ENCODE measurements at places on chromosomes 13 and 19.
A peak's percentile ranks its signal among the peaks of the same experiment; 100 is the strongest.

- DNase-seq, result no peak
These were observed 19.5 kb downstream of the ADGRE2 start for GRCh38 chr19:14758816-14759215.

- no peak for DNase-seq
These were observed 43.1 kb downstream of the RASA3 start for GRCh38 chr13:114089341-114089740.

GRCh38 chr19:49873129-49873521, 4.0 kb downstream of the AKT1S1 start:
- DNase-seq, result no peak

- no peak for DNase-seq
These were observed 45.4 kb downstream of the WDFY2 start for GRCh38 chr13:51629491-51630287.

DNA sequence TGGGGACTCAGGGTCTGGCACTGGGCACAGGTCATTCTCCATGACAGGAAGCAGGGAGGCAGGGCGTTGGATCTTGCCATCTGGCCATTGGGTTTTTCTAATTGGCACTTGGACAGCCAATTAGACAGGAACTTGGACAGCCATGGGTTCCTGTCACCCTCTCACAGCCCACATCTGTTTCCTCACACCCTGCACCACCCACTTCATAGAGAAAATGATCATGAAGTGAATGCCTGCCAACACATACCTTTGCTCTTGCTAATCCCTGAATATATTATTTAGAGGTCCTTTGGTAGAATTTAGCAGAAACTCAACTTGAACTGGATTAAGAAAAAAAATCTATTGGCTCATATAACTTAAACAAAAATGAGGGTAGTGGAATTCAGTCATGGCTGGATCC, 4.9 kb upstream of the OLFM2 start:
- DNase-seq, result no peak

DNA sequence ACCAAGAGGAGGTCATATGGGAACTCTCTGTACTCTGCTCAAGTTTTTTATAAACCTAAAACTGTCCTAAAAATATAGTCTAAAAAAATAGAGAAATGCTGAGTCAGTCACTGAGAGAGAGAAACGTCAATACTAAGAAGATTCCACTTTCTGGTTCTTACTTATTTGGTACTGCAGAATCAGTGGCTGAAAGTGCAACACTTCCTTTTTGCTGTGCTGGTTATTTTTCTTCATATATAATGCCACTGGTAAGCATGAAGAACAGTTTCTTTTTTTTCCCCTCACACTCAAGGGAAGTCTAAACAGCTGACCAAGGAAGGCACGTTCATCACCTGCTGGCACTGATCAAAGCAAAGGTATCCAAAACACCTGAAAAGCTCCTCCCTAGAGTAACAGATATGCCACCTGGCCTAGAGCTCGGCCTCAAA, 44.3 kb upstream of the N4BP2L1 start:
- no peak for DNase-seq

- DNase-seq, result peak; percentile 3
These were observed 30.6 kb downstream of the SERPINE3 start for GRCh38 chr13:51370116-51370515.

- DNase-seq, result no peak
These were observed 40.8 kb downstream of the SLC7A9 start for GRCh38 chr19:32828643-32829344.

DNA sequence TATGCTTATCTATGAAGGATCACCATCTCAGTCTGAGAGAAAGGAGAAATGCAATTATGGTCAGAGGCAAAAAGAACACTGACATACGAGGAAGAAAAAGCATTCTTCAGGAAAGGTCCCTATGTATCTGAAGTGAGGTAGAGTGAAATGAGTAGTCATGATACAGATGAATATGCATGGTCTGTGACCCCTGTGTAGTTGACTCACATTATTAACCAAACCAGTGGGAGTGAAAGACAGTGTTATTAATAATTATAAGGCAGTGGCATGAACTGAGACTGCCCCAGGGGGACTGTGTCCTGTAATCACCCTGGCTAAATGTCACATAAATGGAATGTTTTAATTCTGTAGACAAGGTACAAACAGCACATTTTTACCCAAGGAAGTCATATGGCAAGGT, 1320.2 kb upstream of the PCDH9 start:
- no peak for DNase-seq

GRCh38 chr19:49686503-49687088, 2.8 kb upstream of the ADM5 start:
- no peak for DNase-seq

DNA sequence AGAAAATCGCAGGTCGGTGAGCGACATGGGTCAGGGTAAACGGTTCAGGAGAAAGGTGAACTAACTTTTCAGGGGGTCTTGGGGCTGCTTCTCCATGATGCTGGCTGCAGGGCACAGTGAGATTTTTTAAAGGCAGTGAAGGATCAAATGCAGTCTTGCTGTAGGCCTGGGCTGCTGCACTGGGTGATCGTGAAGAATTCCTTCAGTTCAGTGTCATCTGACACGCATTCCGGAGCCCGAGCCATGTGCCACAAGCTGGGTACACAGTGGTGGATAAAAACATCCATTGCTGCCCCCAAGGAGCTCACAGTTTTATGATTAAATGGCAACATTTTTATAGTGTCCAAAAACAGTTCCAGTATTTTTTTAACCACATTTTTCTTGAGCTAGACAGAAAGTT, 56.3 kb upstream of the GPR12 start:
- DNase-seq, result no peak

GRCh38 chr13:78147905-78148304, 229.3 kb upstream of the EDNRB start:
- peak; percentile 62 for DNase-seq

DNA sequence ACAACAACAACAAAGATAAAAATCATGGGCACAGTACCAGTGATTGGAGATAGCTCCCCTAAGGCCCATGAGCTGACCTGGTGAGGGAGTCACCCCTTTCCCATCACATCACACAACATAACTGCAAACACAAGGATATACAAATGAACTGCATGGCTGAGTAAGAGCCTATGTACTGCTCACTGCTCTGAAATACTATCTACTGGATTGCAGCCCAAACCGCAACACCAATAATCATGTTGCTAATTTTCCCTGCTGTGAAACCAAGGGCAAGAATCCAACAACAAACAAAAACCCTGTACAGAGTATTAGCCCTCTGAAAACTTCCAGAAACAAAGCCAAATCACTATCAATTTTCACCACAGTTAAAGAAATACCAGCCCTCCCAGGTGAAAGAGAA, 1893.2 kb downstream of the PCDH9 start:
- DNase-seq, result peak; percentile 55

- no peak for DNase-seq
These were observed 307.6 kb downstream of the SHISA2 start for GRCh38 chr13:25744178-25744577.

GRCh38 chr13:90293793-90294361, 1053.6 kb upstream of the MIR17HG start:
- no peak for DNase-seq

DNA sequence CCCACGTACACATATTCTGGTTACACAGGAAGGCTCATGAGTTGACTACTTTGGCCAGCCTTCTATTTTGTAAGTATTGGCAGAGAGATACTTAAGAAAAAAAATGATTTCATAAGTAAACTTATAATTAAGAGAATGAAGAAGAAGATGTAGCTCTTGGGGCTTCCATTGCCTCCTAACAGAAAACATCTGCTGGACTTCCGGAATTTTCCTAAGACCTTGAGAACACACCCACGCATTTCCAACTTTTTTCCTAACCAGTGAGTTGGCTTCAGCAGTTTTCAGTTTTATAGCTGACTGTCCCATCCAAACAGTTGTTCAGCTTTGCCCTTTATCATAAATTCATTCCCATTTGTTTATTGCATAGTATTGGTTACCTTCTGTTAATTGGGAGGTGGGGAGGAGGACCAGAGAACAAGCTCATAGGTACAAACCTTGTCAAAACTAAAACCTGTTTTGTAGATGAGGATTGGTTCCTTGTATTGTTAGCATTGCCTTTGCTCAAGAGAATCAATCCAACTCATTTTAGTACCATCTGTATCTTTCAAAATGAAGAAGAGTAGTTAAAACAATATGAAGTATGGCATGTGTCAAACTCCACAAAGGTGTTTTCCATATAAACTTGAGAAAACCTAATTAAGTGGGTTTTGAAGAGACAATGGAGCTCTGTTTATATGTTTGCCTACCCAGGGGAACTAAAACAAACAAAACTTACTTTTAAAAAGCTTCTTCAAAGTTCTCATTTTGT, 93.9 kb downstream of the COL4A2 start:
- no peak for DNase-seq

DNA sequence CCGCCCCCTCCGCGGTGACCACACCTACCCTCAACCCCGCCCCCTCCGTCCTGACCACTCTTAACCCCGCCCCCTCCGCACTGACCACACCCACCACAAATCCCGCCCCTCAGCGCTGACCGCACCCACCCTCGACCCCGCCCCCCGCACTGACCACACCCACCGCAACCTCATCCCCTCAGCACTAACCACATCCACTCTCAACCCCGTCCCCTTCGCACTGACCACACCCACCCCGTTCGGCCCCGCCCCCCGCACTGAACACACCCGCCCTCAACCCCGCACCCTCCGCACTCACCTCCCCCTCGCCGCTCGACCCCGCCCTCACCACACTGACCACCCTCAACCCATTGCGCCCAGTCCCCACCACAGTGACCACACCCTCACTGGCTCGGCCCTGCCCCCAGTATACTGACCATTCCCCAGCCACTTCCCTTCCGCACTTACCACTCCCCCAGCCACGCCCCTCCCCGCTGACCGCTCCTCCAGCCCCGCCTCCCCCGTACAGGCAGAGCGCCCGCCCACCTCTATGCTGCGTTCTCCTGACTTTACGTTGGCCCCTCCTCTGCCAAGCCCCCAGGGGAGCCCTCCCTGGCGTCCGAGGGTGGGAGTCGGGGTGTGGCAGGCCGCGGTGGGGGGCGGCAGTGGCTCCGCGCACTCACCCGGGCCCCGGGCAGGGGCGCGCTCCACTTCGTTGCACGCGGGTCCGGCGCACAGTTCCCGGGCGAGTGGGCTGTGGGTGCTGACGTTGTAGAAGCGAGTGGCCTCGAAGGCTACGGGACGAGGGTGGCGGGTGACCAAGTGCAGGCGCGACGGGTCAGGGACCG, 8.4 kb downstream of the F2RL3 start:
- peak; percentile 46 for DNase-seq

DNA sequence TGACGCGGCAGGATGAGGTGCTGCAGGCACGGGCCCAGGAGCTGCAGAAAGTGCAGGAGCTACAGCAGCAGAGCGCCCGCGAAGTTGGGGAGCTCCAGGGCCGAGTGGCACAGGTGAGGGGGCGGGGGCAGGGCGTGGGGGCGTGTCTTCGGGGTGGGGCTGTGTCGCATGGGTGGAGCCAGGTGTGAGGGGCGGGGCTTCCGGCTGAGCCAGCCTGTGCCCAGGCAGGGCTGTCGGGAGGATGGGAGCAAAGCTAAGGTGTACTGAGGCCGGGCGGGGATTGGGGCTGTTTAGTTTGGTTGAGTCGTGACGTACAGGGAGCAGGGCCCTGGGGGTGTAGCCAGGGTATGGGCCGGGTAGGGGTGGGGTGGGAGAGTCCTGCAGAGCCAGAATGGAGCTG, 62.3 kb downstream of the KCNC3 start:
- DNase-seq, result no peak

DNA sequence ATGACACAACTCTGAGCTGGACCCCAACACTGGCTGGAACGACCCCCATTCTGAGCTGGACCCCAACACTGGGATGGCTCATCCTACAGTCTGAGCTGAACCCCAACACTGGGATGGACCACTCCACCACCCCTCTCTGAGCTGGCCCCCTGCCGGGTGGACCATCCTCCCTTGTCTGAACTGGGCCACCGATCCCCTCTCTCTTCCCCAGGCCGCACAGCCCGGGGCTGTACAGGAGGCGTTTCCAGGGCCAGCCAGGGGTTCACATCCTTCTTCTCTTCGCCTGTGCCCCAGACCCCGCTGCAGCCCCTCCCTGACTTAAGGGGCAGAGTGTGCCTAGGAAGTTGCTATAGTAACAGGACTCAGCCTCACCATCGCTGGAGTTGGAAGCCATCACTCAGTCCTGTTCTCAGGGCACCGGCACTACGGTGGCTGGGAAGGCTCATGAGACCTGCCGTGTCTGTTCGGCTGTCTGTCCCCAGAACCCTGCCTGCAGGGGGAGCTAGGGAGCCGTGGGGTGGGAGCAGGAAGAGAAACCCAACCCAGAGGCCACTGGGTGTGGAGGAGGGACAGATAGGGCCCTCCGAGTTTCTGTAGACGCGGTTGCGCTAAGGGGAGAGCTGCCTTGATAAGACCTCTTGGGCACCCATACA, 3.7 kb downstream of the PRKACA start:
- no peak for DNase-seq

GRCh38 chr13:27504868-27505194, 54.5 kb upstream of the MTIF3 start:
- DNase-seq, result no peak

GRCh38 chr19:11092181-11092538, 2.9 kb downstream of the LDLR start:
- peak; percentile 41 for DNase-seq

GRCh38 chr13:102872131-102872530, 26.3 kb downstream of the ERCC5 start:
- DNase-seq, result no peak

GRCh38 chr13:20701461-20701860, 2.0 kb upstream of the IL17D start:
- DNase-seq, result no peak

DNA sequence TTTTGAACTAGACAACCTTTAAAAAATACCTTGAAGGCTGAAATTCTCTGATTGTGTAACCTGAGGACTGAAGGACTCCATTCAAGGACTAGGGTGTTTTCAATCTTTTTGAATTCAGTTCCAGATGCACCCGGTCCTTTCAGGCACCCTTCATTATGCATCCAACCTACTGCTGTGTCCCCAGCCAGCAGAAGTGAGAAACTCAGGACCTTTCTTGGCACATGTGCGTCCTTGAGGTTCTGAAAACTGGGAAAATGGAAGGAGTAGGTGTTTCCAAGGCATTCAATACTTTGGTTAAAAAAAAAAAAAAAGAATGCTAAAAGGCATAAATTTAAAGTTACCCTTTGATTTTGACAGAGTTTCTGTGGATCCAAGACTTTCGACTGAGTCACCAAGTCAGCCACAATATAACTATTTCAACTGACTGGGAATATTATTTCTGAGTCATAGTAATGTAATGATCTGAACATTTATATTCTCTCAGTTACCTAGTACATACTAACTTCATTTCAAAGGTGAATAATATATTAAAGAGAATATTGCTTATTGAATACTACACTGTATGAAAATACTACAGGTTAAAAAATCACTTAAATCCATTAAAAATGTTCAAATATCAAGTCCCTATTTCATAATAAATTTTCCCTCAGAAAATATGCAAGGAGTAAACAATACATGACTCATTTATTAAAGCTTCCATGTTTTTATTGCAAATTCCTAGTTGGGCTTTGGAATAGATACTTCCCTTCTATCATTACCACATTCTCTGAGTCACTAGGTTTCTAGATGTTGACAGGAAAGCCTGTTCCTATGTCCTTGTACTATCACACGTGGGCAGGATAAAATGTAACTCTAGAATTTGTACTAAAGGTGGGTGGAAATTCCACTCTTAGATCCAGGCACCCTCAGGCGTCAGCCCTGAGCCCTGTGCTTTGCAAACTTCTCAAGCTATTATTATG, 2.4 kb upstream of the ITGBL1 start:
- DNase-seq, result peak; percentile 86

Measured in non-pigmented ciliary epithelial cell (primary cell).